ENCODE measurements at places on chromosomes 6 and 20. TPM values are rescaled to one million over a fixed set of nuclear protein-coding genes. Genes with fewer than 3 reads are reported as not detected.
A peak's percentile ranks its signal among the peaks of the same experiment; 100 is the strongest.

The MROH8 gene
- total RNA-seq, result 3.8 TPM

- no peak for DNase-seq
These were observed 1063.3 kb upstream of the CITED2 start for GRCh38 chr6:140437619-140438345.

DNA sequence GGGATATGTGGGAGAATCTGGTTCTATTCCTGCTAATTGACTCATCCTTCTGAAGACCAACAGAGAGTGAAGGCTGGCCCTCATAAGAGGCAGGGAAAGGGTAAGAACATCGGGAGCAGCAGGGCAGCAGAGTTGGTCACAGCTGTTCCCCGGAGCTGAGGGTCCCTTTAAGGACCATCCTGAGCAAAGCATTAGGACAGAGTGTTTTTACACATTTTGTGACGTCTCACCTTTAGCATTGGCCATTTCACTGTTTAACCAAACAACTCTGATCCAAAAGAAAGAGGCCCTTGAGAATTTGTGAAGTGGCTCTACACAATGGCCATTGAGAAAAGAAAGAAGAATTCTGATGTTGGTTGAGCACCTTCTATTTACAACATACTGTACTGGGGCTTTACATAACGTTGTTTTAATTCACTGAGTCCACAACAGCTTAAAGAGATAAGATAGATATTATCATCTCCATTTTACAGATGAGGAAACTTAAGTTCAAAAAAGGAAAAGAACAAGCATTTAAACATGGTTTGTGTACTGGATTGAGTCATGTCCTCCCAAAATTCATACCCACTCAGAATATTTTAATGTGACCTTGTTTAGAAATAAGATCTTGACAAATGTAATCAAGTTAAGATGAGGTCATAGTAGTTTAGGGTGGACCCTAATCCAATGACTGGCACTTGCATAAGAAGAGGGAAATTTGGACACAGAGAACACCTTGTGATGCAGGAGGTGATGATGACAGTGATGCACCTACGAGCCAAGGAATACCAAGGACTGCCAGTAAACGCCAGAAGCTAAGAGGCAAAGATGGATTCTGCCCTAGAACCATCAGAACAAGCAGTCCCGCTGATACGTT lies 62.0 kb downstream of the VGLL2 start:
- DNase-seq, result no peak

DNA sequence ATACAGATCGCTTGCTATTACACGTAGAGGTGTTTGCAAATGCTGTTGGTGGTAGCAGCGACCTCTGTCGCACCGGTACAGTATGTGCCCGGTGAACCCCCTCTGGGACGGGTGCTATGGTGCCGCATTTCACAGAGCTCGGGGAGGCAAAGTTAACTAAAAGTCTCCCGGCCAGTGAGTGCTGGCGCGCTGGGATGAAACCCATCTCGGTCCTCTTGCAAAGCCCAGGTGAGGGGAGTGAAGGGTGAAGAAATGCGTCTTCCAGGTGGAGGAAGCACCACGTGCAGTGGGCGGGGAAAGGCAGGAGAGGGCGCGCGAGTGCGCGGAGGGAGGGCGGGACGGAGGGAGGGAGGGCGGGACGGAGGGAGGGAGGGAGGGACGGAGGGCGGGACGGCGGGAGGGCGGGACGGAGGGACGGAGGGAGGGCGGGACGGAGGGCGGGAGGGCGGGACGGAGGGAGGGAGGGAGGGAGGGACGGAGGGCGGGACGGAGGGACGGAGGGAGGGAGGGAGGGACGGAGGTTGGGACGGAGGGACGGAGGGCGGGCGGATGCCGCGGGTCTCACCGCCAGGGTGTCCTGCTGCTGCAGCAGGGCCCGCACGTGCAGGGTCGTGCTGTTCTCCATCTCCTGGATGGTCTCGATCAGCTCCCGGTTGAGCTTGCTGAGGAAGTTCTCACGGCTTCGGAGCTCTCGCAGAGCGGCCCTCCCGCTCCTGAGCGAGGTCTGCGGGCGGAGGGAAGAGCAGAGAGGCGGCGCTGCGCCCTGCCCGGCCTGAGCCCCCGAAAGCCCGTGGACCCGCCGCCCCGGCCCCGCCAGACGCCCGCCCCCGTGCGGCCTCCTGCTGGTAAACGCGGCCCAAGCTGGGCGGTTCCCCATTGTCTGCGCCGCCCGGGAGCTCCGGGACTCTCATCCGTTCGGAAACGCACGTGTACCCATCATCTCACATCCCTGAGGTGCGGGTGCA lies 11.7 kb downstream of the C20orf96 start:
- DNase-seq, result no peak

GRCh38 chr6:4403828-4404227 lies 268.5 kb upstream of the ECI2 start:
- no peak for DNase-seq

DNA sequence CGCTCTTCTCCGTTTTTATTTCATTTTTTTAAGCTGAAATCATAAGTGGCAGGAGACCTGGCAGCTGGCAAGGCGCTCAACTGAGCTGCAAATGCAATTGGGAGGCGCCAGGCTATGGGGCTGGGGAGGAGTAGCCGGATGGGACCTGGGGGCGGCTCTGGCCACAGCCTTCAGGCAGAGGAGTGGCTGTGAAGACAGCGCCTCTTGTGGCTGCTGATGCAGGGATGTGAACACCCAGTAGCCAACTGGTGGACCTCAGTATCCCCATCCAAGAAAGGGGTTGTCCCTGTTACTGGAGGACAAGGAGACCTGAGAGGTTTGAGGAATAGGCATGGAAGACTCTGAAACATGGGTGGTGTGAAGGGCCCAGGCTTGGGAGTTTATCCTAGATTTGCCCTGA lies 12.6 kb downstream of the KCNK17 start:
- DNase-seq, result no peak

- DNase-seq, result no peak
These were observed 9.6 kb upstream of the IL17A start for GRCh38 chr6:52176550-52176949.

DNA sequence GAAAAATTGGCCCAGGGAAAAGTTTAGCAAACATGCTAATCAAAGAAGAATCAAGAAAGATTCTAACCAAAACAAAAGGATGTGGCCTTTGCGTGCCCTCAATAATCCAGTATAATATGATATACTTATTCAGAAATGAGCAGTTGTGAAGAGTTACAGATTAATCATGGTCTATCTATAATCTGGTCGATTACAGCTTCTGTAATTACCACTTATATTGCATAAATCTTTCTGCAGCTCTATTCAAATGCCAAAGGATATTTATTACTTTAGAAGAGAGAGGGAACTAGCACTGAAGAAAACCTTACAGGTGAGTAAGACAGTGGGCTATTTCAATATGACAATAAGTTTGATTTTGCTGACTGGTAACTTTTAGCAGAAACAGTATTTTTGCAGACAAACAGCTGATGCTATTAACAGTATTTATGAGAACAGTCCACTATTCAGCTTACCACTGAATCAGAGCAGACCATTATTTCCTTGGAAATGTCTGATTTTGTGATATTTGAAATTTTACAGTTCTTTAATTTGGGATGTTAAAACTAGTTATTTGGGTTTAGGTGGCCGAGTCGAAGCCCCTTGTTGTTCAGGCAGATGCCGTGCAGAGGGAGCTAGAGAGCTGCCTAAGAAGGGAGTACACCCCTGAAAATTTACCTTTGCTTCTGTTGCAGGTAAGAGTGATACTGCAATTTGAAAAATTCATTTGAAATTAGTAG lies 92.2 kb downstream of the CEP57L1 start:
- no peak for DNase-seq

- no peak for DNase-seq
These were observed 2.3 kb upstream of the HRH3 start for GRCh38 chr20:62222266-62222850.

GRCh38 chr6:3506751-3507383 lies 50.0 kb upstream of the SLC22A23 start:
- no peak for DNase-seq

- no peak for DNase-seq
These were observed 871.2 kb downstream of the TFAP2A start for GRCh38 chr6:9543649-9544048.

- no peak for DNase-seq
These were observed 1217.6 kb upstream of the GJE1 start for GRCh38 chr6:140915103-140915502.

DNA sequence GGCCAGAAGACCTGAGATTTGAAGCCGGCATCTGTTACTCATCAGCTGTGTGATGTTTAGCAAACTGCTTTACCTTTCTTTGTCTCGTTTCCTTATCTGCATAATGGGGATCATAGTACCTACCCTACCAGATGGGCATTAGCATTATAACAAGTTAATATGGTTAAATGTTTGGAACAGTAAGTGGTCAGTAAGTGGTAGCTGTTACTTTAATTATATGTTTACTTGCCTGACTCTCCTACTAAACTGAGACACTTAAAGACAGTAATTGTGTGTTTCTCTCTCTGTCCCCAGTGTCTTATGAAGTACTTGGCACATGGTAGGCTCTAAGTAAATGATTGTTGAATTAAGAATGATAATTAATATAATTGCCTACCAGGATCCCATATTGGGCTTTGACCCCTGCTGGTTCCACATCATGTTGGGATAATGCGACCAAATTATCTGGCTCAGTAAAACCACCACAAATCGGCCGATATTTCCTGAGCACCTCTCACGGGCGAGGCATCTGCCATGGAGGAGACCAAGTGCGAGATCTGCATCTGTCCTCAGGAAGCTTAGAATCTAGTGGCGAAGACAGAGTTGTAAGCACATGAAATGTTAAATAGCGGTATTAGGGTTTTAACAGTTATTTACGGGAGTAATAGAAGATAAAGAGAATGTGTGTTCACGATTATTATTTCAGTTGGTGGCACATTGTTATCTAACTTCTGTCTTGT lies 31.4 kb downstream of the PTK7 start:
- peak; percentile 33 for DNase-seq

DNA sequence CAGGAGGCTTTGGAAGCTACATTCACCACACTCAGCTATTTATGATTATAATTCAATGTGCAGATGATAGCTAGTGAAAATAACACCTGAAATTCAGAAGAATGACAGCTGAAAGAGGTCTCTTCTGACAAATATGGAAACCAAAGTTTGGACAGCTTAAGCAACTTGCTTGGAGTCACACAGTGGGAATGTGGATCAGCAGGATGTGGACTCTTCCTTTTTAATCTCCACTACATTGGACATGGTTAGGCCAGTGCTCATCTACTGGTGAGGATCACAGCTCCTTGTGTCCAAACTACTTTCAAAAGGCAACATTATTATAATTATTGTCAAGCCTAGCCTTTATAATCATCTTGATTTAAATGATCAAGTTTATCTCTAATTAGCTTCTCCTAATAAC lies 10.4 kb downstream of the TRAPPC3L start:
- no peak for DNase-seq

DNA sequence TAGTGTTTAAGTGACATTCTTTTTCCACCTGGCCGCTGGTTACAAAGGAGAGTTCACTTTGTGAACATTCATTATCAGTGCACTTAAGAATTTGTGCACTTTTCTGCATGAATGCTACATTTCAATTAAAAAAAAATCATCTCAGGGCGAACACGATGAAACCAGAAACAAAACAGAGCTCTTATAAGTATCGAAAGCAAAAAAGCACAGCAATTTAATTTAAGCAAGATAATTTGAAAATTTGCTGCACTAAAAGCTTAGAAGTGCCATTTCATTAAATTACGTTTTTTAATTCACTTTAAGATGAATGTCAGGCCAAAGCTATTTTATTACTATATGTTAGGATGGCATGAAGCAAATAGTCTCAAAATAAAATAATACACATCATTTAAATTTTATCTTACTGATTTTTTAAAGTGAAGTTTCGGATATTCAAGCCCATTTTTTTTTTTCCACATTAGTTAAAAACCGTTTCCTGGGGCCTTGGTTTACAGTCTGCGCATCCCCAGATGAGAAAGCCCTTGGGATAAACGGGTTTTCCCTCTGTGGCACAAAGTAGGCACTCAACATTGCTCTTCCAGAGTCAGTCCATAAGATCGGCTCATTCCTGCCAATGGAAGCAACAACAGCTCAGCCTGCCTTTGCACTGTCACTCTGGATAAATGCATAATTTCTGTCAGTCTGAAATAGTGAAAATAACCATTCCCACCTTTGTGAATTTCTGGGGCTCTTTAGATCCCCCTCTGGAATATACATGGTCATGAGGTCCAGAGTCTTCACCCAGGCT lies 80.1 kb downstream of the FYN start:
- DNase-seq, result no peak

All from cardiac septum (tissue), 1 donor.